Keratinocyte (primary cell): ENCODE measurements at places on chromosomes 3 and 15.

DNA sequence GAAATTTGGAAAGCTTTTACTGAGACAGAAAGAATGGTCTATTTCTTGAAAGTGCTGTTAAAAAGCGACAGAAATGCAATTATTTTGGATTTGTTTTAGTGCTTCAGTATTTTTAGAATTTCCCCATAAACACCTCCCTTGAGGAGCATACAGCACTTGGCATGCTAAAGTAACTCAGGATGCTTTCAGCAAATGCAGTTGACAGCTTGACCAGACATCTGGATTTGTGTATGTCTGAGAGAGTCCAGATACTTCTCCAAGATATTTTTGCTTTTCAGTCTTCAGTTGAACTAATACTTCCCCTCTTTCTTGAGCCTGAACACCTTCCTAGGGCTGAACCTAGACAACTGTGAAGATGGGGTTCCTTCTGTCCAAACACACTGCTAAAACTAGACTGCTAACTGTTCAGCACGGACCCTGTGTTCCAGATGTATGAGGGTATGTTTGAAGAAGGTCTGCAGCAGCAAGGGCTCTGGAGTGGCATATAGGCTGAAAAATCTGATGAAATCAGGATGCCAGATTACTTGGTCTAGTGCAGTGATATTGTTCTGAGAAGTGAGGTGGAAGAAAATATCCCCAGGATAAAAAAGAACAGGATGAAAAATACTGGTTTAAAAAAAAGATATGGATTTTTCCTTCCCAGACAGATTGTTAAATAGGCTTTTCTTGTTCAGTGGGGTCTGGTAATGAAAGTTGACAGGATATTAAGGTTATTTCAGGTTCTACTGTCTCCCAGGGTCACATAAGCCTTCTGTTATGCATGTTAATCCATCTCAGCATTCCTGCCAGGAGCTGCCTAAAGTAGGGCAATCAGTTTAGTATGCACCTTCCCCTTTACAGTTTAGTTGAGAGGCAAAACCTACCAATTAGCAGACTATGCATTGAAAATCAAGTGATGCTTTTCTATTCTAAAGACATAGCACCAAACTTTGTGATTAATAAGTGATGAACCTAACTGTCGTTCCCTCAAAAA lies 516.9 kb upstream of the TBL1XR1 start:
- no peak for DNase-seq

DNA sequence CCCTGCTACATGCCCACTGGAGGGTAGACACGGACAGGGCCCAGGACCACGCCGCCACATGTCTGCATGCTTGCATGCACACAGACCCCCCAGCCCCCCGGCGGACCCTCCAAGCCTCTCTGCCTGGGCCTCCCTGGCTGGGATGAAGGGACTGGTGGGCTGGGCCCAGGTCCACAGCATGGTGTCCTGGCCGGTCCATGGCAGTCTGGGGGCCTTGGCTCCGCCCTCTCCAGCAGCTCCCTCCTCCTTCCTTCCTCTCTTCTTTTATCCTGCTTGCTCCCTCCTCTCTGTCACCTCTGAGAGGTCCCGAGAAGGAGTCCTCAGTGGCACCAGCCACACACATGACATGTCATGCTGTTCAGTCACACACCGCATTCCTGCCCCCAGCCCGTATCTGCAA lies 24.5 kb downstream of the DUSP7 start:
- no peak for DNase-seq

- DNase-seq: peak; percentile 98
Measured at GRCh38 chr3:10757821-10758130, 58.3 kb upstream of the SLC6A11 start.

GRCh38 chr3:16239086-16239770 lies 25.5 kb downstream of the DPH3 start:
- no peak for DNase-seq

DNA sequence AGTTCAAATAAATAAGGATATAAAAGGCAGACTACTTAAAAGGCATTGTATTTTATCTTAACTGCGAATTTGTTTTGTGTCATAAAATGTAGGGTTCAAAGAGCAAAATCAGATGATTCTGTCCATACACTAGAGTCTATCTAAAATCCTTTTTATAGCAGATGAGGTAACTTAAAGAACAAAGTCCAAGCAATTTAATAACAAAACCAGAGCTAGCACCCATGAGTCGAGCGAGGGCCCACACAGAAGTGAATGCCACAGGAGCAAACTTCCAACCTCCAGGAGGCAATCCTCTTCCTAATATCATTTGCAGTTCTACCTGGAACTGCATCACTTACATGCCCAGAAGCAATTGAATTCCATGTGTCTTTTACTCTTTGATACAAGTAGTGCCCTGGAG lies 35.4 kb upstream of the KBTBD8 start:
- no peak for DNase-seq

DNA sequence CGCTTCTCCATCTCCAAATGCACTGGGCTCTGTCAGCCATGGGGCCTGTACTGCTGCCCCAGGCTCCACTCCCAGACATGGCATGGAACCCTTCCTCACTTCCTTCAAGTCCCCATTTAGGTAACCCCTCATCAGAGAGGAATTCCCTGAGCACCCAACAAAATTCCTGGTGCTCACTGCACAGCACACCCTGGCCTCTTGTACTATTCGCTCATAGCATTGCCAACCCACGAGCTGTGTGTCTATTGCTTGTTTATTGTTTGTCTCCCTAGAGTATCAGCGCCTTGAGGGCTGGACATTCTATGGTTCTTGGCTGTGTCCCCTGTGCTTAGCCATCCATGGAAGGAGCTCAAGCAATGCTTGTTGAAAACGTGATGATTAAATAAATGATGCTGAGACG lies 46.1 kb upstream of the SLCO2A1 start:
- no peak for DNase-seq

DNA sequence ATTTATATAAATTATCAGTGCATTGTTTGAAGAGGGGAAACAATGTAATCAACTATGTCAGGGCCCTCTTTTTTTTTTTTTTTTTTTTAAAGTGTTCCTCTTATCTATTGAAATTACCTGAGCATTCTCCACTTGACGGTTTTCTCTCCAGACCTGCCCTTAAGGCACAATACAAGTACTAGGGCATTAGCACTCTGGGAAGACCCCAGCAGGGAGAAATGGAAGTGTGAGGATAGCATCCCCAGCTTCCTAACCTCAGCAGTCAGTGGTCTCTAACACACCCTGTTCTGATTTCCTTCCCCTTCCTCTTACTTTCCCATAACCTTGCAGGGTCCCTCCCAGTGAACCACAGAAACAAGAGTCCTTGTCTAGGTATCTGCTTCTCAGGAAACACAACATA lies 458.3 kb upstream of the ARL6 start:
- DNase-seq: no peak

GRCh38 chr3:105938806-105939205 lies 70.0 kb upstream of the CBLB start:
- no peak for DNase-seq

DNA sequence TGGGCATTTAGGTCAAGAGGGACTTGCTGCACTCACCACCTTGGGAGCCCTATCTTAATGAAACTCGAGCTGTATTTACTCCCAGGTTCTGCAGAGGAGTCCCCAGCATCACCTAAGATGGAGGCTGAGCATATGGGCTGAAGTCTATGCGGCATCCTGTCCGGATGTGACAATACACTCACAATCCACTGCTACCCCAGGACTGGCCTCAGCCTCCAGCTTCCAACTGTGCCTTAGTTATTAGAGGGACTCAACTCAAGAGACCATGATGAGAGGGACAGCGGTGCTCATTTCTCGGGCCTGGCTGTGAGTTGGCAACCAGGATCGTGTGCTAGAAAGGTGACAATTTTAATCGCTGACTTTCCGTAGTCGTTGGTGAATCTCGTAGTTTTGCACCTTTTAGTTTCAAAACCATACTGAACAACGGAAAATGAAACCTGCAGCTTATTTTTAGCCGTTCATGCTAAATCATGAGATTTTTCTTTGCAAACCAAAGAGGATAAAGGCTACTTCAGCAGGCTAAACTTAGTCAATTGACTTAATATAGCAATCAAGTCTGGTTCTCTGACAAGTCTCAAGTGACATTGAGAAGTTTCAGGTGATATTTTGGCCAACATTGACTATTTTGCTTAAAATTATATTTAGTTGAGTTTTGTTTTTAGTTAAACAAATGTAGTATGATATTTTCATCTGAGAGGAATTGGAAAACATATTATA lies 11.1 kb downstream of the ZBTB38 start:
- DNase-seq: no peak

- DNase-seq: no peak
Measured at GRCh38 chr3:100185847-100186246, 71.5 kb upstream of the FILIP1L start.

DNA sequence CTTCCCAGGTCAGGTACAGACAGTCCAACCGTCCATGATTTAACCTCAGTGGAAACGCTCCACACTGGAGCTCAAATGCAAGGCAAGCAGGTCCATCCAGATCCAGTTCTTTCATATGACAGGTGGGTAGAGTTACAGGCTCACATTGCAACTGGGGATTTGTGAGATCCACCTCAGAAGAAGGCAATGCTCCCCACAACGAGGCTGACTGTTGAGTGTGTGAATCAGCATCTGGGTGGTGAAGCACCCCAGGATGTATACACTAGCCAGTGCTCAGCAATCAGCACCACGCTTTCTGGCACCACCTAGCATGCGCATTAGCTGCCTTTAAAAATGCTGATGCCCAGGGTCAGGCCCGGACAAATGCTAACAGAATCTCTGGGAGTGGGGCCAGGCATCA lies 343.5 kb upstream of the ICE2 start:
- DNase-seq: no peak

DNA sequence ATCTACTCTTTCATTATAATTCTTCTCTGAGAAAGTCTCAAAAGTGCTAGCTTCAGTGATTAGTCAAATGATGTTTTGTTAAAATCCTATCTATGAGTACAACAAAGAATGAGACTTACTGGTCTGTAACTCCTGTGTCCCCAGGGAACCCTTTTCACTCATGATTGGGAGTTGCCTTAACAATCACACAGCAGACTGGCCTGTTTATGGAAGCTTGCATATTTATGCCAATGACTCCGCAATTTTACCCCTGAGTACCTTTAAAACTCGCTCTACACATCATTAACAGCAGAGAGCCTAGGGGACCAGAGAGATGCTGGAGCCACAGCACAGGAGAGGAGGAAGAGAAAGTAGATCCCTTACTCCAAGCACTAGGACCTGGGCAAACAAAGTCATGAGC lies 628.1 kb downstream of the IGSF11 start:
- no peak for DNase-seq

- DNase-seq: no peak
Measured at GRCh38 chr3:10011631-10012030, 14.6 kb upstream of the FANCD2 start.

DNA sequence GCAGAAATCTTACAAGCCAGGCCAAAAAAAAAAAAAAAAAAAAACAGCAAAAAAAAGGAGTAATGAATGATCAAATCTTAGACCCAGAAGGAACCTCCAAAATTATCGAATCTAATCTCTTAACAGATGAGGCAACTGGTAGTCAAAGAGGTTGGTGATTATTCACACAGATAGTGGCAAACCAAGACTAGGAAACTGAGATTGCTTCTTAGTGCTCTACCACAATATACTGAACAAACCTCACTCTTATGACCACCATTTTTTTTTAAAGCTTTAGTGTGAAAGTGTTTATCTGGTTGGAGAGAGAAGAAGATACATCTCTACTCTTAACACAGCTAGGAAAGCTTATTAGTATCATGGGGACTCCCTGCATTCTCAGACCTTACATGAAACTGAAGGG lies 17.3 kb downstream of the ATOSA start:
- no peak for DNase-seq

- no peak for DNase-seq
Measured at GRCh38 chr3:133881939-133882825, 13.5 kb downstream of the RAB6B start.

- DNase-seq: no peak
Measured at GRCh38 chr3:188126934-188127333, 27.0 kb upstream of the LPP start.

DNA sequence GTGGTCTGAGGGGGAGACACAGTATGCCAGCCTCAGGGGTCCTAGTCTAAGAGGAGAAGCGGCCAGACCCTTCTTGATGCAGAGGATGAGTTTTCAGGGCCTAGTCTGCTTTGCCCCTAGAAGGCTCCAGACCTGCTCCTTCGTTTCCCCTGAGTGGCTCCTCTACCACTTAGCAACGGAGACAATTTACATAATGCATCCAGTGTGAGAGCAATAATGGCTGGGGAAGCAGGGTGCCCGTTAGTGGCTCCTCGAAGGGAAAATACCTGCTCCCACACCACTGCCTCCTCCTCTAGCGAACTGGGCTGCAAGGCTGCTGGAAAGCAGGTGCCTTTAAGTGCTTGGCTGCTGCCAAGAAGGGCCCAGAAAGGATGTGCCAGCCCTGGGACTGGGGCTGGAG lies 38.9 kb downstream of the CACNA2D2 start:
- no peak for DNase-seq

DNA sequence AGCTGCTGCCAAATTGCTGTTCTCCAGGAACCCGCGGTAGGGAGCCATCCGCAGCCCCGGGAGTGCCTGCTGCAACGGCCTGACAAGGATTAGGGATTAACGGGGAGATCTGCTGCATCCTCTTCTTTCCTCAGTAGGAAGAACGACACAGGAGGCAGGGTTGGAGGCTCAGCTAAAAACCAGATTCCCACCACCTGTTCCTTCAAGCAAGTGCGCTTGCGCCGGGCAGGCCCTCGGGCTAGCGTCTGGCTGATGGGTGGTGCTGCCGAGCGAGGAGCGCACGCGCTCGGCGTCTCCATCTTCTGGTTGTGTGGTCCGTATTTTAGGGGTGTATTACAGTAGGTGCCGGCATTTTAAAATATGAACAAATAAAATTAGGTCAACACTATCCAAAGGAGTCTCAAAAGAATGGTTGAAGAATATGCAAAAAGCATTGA lies 25.4 kb upstream of the SLC25A26 start:
- no peak for DNase-seq

- no peak for DNase-seq
Measured at GRCh38 chr15:61861962-61862361, 198.3 kb downstream of the VPS13C start.

GRCh38 chr15:68687136-68687735 lies 108.4 kb downstream of the CORO2B start:
- no peak for DNase-seq

DNA sequence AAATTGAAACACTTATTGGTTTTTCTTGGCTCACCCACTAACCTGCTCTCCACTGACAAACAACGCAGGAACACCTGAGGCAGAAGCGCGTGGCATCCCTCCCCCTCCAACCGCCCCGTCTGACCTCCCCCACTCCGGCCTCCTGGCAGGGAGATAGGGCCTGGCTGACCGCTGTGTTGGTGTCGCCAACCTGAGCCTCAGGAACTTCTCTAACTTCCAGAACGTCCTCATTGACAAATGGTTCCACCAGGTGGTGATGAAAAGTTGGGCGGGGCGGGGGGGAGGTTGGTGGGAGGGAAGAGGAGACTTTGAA lies 22.8 kb downstream of the IL17RD start:
- no peak for DNase-seq

DNA sequence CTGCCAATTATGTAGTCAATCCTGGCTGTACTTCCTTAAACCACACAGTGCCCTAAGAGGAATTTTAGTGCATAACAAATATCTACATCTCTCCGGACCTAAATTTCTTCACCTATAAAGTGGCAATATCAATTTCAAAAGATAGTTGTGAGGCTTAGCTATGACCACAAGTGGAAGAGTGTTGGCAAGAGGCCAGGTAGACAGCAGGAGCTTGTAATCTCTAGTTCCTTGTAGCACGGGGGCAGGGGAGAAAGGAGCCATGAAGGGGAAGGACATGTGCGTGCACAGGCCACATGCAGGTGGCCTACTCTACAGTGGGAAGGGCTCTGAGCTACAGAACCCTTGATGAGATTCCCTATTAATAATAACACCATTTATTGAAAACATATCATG lies 269.7 kb downstream of the ABHD5 start:
- no peak for DNase-seq

- no peak for DNase-seq
Measured at GRCh38 chr3:129371041-129371826, 57.2 kb downstream of the EFCAB12 start.

GRCh38 chr3:43914269-43914668 lies 223.5 kb downstream of the ABHD5 start:
- DNase-seq: no peak
